ENCODE measurements at places on chromosomes 2 and 18.

- DNase-seq = no peak
Observed at GRCh38 chr2:80001701-80002101, 302.9 kb downstream of the LRRTM1 start.

DNA sequence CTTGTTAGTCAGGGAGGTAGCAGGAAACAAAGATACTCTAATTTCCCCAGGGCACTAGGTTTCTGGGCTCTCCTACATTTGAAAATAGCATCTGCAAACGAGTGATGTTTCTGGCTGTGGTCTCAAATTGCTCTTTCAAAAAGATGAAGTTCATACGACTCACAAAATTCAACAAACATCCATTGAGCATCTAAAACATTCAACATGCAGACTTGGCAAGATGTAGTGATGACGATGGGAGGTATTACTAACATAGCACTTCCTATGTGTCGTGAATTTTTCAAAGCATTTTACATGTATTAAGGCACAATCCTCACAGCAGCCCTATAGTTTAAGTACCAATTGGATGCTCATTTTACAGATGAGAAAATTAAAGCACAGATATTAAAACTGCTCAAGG lies 5.2 kb downstream of the CCBE1 start:
- DNase-seq = no peak

DNA sequence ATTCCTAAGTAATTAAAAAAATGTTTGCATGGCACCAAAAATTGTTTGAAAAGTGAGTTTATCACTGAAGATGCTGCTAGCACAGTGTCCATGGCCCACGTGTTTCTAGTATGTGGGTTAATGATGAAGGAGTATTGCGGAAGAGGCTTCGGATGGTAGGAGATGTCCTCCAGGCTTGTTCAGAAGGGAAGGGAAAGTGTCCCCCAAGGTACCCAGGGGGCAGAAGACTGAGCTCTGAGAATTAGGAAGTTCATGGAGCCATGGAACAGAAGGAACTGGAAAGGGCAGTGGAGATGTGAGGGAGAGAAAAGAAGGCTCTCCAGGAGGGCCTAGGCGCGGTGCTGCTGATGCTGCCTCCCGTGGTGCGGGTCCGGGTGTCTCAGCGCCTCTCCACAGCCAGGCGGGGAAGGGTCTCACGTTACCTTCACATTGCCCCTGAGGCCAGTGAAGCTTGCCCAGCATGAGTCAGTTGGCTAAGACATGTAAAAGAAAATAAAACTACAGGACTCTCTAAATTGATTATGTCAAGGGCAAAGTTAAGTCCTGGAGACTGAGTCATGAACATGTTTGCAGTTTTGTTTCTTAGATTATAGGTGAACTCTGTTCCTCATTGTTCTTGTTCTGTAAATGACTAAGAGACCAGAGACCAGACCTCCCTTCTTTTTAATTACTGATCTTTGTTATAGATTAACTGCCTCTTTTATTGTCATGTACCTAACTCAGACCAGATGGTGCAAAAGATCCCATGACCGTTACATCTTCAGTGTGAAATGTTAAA lies 89.0 kb downstream of the MTCL1 start:
- no peak for DNase-seq

- DNase-seq = no peak
Observed at GRCh38 chr18:62716619-62717168, 1.4 kb downstream of the PHLPP1 start.

- no peak for DNase-seq
Observed at GRCh38 chr2:54212456-54212855, 43.6 kb downstream of the TSPYL6 start.

GRCh38 chr2:126506786-126507185 lies 149.2 kb upstream of the GYPC start:
- no peak for DNase-seq

DNA sequence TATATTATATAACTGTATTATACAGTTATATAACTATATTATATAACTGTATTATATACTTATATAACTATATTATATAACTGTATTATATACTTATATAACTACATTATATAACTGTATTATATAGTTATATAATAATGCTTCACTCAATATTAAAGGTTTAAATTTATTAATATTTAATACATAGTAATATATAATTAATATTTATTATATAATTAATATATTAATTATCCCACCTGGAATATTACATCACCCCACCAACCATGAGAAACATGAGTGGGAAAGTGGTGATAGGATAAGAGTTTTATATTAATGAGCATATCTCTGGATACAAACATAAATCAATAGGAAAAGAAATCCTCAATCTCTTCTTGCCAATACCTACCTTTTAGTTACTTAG lies 487.1 kb upstream of the LRRTM4 start:
- no peak for DNase-seq

DNA sequence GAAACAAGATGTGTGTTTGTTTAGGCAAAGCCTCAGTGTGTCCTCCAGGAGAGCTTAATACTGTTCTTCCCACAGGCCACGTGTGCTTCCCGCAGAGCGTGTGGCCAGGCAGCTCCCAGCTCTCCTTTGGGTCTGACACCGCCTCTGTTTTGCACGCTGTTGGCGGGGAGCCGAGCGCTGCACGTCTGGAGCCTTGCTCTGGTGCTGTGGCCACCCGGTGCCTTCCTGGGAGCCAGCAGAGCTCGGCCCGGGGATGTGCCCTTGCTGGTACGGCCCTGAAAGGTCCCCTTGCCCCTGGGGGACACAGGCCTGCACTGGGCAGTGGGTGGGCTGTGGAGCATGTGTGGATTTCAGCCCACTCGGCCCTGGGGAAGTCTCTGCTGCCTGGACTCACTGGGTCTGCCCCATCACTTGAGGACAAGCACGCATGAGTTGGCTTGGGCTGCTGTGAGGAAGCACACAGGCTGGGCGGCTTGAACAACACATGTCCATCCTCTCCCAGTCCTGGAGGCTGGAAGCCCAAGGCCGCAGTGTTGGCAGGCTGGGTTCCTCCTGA lies 160.7 kb upstream of the HDAC4 start:
- DNase-seq = no peak

DNA sequence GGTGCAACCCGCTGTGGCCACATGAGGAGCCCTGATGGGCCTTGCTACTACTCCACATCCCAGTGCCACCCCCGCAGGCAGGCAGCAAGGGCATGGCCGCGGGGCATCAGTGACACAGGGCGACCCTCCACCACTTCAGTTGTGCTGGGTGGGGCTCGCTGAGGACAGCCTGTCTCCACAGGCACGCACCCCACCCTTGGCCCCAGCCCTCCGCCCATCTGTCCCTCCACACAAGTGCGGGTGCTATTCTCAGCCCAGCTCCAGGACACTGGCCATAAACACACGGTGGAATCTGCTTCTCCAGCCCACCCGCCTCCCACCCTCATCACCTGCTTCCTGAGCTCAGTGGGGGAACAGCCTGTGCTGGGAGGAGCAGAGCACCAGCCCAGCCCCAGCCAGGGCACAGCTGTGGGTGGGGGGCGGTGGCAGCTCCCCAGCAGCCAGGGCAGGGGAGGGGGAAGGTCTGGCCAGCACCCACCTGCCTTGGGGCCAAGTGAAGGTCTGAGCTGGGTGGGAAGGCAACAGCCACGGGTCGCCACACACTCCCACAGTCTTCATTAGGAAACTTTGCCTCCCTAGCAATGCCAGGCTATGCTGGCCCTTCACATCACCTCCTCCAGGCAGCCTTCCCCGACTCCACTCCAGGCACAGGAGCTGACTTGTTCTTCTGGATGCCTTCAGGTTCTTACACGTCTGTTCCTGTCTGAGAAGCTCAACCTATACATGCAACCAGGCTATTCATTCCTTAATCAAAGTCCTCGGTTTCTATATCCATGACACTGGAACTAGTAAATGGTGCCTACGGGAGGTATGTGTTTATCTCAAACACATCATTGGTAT lies 16.5 kb downstream of the BIN1 start:
- DNase-seq = no peak
